A549 treated with Mapracorat at 1 μM for 4 hours (cell line): ENCODE measurements at places on chromosomes 4 and X. TPM values are rescaled to one million over a fixed set of nuclear protein-coding genes. Genes with fewer than 3 reads are reported as not detected.

Gene RNF150
- 0.20 to 0.64 TPM (median 0.30 TPM) in 5 replicates for total RNA-seq

Gene PDLIM5
- total RNA-seq, result 27.5 to 43.8 TPM (median 35.7 TPM) in 5 replicates

Gene TMEM271
- total RNA-seq, result not detected in 5 replicates

Gene CXorf49
- total RNA-seq, result not detected in 5 replicates
